ENCODE measurements at places on chromosomes 2 and 18.
A peak's percentile ranks its signal among the peaks of the same experiment; 100 is the strongest.

DNA sequence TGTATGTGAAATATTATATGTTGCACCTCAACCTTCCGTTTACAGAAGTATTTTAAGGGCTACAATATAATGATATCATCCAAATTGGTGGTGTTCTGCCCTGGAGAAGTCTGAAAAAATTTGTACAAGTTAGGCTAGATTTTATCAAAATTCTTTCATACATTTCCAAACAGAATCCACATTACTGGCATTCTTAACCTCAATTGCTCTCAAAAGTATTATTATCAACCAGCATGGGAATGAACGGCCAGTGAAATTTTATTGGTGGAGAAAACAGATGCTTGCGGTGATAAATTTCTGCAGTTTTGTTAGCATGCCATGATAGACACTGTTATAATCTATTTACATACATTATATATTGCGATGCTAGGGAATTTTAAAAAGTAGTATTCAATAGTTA lies 88.3 kb upstream of the TFPI start:
- no peak for DNase-seq

DNA sequence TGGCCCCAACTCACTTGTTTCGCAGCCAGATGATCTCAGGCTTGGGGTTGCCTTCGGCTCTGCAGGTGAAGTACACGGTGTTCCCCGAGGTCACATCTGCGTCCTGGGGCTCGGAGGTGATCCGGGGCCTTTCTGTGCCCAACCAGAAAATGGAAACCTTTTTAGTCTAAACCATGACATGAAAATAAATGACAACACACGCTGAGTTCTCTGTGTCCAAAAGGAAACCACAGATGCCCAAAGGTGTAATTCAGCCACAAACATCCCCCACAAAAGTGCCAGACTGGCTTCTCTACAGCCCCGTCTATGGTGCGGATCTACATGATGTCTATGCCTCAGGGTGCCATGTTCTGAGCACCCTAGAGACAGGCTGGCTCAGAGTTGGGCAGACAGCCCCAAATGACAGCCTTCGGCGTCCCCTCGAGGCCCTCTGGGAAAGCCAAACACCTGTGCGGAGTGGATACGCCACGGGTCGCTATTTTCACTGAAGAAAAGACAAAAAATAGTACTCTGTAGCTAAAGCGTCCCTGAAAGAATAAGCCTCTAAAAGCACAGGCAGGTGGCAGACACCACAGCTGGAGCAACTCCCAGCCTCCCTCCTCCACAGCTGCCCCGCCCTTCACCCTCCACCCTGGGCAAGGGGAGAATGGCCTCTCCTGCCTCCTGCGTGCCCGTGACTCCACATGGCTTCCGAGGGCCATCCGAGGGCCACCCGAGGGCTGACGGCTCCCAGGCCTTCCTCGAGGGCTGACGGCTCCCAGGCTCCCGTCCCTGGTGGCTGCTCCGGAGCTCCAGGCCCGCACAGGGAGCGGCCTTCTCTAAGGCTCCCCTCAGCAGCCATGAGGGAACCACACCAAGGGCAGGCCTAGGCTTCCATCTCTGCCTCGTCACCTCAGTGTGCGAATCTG lies 67.1 kb downstream of the PXDN start:
- DNase-seq = no peak

GRCh38 chr2:199144036-199144435 lies 313.7 kb downstream of the SATB2 start:
- DNase-seq = no peak

- DNase-seq = no peak
These were observed 31.6 kb downstream of the CYP26B1 start for GRCh38 chr2:72116081-72116533.

GRCh38 chr2:118772487-118773200 lies 74.8 kb downstream of the EN1 start:
- DNase-seq = no peak

DNA sequence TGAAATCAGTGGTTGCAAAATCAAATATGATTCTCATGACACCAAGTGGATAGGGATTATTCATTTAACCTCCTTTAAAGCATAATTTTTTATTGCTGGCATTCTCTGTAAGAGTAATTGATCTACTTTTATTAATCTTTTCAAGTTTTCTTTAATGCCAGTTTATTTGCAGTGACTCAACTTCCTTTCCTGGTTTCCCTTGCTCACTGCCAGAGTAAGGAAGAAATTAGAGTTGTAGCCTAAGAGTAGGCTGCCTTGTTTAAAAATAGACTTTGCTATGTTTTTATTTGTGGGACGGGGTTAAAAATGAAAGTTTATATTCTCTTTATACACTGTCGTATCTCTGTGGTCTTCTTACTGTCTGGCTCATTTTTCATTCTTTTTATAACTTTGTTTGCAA lies 148.6 kb downstream of the WDR7 start:
- DNase-seq = no peak

DNA sequence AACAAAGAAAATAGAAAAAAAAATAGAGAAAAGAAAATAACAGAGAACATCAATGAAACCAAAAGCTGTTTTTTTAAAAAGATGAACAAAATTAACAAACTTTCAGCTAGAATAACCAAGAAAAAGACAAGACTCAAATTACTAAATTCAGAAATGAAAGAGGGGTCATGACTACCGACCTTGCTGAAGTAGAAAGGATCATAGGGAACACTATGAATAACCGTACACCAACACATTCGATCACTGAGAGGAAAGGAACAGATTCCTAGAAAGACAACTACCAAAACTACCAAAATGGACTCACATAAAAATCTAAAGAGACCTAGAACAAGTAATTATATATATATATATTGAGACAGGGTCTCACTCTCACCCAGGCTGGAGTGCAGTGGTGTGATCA lies 37.4 kb upstream of the DTNB start:
- no peak for DNase-seq

GRCh38 chr2:226048611-226049010 lies 649.1 kb downstream of the NYAP2 start:
- DNase-seq = no peak

DNA sequence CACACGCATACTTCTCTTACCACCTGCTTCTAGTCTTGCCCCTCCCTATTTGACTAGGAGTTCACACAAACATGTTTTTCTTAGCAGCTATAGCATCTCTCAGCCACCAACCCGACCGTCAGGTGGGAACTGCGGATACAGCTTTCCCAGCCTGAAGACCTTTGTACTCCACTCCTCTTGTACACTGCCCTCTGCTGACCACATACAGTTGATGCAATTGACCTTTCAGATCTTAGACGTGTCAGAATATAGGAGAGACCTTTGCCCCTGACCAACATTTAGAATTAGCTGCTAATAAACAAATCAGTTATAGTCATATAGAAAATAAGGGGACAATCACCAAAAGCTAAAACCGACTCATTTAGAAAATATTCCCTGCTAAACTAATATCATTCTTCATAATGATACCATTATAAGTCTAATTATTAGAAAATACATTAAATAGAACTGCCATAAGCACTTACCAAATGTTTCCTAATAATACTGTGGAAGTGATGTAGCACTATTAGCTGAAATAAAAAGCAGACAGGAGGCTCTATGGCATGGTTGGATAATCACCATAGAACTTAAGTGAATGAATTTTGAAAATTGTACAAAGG lies 208.4 kb downstream of the RAD51AP2 start:
- DNase-seq = peak; percentile 74

- no peak for DNase-seq
These were observed 20.8 kb downstream of the ATF2 start for GRCh38 chr2:175147186-175147585.

Measured in COR-L47 (cell line).